ENCODE measurements at places on chromosomes 7 and 10.

DNA sequence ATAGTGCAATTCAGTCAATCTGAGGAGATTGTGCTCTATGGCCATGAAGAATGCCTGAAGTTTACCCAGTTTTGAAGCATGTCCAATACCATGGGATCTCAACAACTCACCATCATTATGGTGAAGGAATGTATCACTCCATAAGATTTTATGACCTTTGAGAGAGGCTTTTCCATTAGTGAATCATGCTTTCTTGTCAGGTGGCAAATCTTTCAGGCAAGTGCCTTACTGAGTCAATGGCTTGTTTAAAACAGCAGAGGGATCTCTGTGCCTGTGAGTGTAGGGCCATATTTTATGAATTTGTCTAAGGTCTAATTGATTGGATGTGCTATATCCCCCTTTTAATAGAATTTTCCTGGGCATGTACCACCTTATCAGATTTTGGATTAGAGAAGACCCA, 131.5 kb downstream of the CCDC7 start:
- H3K27ac ChIP-seq = no peak overlapping the region
- H3K36me3 ChIP-seq = no peaks in the 10 kb centered on the region
- DNase-seq = no peak
- no peaks in the 10 kb centered on the region for H3K4me1 ChIP-seq
- H3K4me3 ChIP-seq = no peak overlapping the region

DNA sequence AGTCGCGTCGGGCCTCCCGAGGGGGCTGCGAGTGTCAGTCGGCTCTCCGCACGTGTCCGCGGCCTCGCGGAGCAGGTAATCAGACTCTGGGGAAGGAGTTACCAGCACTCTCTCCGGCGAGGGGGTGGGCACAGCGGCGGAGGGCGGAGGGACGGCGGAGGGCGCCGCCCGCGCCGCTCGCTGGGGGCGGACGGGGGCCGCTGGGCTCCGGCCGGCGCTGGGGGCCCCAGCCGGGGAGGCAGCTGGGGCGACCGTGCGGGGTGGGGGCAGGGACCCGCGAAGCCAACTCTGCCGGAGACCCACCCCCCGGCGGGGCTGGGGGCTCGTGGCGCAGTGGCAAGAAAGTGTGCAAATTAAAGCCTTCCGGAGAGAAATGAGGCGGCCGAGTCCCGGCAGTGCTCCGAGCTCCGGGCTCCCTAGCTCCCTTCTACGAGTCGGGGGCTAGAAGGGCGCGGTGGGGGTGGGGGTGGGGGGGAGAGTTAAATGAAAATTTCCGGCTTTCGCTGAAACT, at the start of gene CDK6:
Gene CDK6 (minus strand): TSS at position 85 of the 511 bp plus-strand sequence. CDS start 3,250 bp downstream, outside the sequence.
- peak within 1 kb of the TSS; percentile 87 for H3K27ac ChIP-seq
- peak; percentile 81 for DNase-seq
- peaks cover 30% of the 10 kb centered on the region for H3K36me3 ChIP-seq
- peaks cover 41% of the 10 kb centered on the region for H3K27me3 ChIP-seq
- peaks cover 16% of the 10 kb centered on the region for H3K4me1 ChIP-seq

DNA sequence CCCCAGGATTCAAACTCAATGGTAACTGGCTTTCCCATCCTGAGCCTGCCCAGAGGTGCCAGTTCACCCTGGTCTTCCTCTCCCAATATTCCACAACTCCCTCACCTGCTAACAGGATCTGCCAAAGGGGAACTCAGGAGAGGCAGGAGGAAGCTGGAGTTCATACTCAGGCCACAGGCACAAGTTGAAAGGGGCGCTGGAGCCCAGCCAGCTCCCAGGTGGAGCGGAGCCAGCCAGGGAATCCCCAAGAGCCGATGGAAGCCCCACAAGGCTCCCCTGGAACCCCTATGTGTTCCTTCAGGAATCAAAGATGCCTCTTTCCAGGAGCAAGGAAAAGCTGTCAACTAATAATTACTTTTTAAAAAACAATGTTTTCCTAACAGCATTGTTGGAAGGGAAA, 63.5 kb downstream of the SH3PXD2A start:
- peaks cover 44% of the 10 kb centered on the region for H3K27me3 ChIP-seq
- no peaks in the 10 kb centered on the region for H3K36me3 ChIP-seq
- H3K4me3 ChIP-seq = no peak overlapping the region
- peaks cover 13% of the 10 kb centered on the region for H3K4me1 ChIP-seq

DNA sequence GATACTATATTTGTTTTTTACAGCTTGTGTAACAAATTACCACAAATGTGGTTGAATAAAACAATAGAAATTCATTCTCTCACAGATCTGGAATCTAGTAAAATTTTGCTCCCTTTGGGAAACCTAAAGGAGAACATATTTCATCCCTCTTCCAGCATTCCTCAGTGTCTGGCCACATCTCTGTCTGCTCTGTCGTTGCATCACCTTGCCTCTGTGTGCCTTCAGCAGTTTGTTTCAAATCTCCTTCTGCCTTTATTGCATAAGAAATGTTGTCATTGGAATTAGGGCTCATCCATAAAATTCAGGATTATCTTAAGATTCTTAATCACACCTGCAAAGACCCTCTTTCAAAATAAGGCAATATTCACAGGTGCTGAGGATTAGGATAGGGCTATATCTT, 14.5 kb downstream of the OR2A14 start:
- H3K4me3 ChIP-seq = no peak overlapping the region
- H3K4me1 ChIP-seq = no peaks in the 10 kb centered on the region
- peaks cover 4% of the 10 kb centered on the region for H3K27me3 ChIP-seq
- no peak for DNase-seq
- H3K27ac ChIP-seq = no peak overlapping the region
- no peaks in the 10 kb centered on the region for H3K36me3 ChIP-seq

- DNase-seq = no peak
- no peaks in the 10 kb centered on the region for H3K36me3 ChIP-seq
- H3K27me3 ChIP-seq = peaks cover 81% of the 10 kb centered on the region
- H3K4me3 ChIP-seq = no peak overlapping the region
Observed at GRCh38 chr7:143352531-143353002, 9.9 kb downstream of the FAM131B start.

DNA sequence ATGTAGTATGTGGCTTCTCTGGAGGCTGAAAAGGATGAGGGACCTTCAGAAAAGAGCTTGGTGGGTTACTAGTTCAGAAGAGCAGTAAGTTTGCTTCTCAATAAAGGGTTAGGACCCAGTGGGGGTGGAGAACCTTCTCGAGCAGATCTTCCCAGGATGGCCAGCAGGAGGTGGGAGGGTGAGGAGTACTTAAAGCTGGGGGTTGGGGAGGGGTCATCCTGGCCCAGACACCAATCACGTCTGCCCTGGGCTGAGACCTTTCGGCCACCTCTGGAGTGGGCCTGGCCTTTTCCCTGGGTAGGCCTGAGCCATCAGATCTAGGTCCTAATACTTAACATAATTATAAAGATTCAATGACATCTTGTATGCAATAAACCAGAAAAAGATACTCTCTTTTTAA, 149.0 kb upstream of the TCF7L2 start:
- no peaks in the 10 kb centered on the region for H3K4me1 ChIP-seq
- no peaks in the 10 kb centered on the region for H3K36me3 ChIP-seq
- no peaks in the 10 kb centered on the region for H3K27me3 ChIP-seq
- no peak for DNase-seq
